Prostate gland (tissue), 2 donors: ENCODE measurements at places on chromosomes 16 and 17. TPM values are rescaled to one million over a fixed set of nuclear protein-coding genes. Genes with fewer than 3 reads are reported as not detected.

MT4 gene
- not detected for total RNA-seq

DNA sequence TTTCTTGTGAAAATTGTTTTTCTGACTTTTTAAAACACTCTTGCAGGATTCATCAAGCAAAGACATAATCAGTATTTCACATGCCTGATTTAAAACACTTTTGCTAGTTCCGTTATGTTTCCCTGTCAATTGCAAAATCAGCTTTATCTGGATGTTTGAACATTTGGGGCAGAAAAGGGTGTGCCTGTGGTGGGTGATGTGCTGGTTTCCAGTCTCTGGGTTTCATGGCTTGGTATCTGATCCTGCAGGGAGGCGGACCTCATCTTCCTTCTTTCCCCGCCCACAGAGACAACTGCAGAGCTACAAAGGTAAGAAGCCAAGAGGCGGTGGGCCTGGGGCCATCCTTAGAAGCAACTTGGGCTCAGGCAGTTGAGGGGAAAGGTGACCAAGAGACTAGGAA is 41.8 kb downstream of the NLRC5 start:
- no peak for DNase-seq

DNA sequence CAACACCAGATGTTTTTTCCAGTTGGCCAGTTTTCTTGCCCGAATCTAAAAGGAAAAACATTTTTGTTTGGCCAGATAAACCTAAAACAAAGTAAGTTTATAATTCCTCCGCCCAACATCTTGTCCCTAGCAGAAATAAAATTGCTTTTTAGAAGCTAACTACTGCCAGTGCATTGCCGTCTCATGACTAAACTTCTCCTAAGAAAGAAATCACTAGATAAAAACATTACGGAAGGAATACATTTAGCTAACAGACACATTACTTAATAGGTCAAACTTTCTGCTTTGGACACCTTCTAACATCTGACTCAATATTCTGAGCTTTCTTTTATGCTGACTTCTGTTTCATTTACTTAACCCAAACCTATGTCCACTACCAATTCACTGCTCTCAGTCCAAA is 36.2 kb downstream of the FBXL20 start:
- DNase-seq, result no peak

DNA sequence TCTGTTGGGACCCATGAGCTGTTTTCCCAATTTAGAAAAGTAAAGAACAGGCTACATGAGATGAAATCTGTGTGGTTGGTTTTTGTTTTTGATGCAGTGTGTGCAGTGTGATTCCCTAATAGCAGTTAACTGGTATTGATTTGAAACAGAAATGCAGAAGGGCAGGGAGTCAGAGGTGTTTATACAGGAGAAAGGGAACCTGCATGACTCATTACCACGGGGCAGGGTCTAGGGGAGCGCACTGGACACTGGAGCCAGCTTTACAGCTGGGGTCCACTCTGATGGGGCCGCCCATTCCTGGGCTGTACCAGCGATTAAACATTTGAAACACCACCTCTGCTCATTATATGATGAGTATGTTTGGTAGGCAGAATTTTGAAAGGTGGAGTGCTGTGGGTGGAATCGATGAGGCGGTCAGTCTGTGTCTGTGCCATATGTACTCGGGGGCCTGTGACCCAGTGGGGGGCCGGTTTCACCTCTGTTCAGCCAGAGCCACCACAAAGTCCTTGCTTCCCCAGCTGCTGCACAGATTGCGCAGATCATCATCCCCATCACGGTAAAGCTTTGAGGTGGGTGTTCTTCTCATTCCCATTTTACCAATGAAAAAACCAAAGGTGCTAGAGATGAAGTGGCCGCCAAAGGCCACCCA is 142.5 kb downstream of the CMIP start:
- DNase-seq, result no peak

DNA sequence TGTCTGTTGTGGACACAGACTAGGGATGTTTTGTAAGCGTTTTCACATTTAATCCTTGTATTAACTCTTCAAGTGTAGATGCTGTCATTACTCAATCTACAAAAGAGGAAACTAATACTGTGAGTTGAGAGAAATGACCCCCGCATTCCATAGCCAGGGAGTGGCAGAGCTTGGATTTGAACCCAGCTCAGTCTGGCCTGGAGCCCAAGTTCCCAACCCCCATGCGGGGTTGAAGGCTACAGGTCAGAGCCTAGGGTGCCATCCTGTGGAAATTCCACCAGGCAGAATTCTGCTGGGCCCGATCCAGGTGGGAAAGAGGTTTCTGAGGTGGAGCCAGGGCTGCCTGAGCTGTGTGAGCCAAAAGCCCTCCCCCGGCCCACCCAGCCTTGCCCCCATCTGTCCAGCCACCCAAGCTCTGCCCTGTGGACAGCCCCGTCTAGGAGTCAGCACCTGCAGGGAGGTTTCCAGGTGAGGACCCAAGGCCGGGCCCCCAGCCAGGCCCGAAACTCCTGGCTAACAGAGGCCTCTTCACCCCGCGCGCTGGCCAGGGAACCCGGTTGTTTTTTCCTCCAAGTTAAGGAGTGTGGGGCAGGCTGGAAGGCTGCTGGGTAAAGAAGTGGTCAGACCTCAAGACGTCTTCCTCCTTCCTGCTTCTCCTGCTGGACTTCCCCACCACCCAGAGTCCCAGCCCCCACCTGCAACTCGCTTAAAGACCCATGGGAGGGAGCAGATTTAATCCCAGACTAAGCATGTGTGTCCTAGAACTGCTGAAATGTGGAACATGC is 5.7 kb downstream of the MMP15 start:
- no peak for DNase-seq

CCL13 gene
- not detected for total RNA-seq

FAM20A gene
- 47.7 TPM for total RNA-seq
